Stimulated activated CD8-positive, alpha-beta memory T cell treated with anti-CD3 and anti-CD28 coated beads, Interleukin-12 subunit alpha, Interleukin-12 subunit beta, amount 100 ng/mL, for 1 hour (primary cell): ENCODE measurements at places on chromosomes 13 and 19.

DNA sequence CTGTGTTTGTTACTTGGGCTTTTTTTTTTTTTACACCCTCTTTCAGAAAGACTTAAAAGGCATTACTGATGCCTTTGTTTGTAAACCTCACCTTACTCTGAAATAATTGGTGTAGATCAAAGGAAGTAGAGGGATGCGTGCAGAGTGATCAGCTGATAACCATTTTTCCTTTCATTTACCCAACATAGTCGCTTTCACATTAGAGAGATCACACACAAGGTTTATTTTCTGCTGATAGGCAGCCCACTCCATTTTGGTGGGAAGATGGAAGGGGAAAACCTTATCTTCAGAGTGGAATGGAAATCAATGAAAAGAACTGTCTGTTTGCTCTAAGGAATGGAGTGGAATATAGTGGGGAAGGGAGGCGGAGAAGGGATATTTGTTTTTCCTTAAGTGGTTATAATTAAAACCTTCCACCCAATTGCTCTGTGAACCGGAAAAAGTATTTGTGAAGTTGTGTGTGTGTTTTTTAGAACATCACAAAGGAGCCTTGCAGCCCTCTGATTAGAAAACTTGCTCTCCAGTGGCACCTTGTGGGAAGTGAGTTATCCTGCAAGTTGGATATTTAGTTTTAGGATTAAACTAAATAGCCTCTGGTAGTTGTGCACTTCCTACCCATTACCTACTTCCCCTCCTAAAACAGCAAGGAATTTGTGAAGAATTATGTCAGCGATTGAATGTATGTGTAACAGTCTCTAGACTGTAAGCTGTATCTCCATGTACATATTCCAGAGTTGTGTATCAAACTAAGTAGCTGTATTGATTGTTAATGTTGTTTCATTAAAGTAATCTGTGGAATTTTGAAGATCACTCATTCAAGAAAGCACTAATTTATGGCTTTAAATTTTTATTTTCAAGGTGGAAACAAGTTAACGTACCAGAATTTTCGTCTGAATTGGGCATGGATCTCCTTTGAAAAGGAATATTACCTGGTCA, 76.8 kb downstream of the FREM2 start:
- no peak for DNase-seq

DNA sequence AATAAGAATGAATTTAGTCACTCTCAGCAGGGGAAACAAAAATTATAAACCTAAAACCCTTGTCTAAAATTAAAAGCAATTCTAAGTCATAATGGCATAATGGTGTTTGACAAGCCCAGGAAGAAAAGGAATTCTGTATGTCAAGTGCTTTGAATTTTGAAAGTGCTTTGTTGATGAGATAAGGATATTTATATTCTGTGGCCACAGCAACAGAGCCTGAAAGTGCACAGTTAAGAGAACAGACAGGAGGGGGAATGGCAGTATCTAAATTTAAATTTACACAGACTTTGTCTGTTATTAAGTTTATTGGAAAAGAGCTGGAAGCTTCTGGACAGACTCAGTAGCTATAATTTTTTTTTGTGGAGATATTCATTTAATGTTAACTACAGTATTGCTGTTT, 69.8 kb downstream of the OLFM4 start:
- DNase-seq: no peak

DNA sequence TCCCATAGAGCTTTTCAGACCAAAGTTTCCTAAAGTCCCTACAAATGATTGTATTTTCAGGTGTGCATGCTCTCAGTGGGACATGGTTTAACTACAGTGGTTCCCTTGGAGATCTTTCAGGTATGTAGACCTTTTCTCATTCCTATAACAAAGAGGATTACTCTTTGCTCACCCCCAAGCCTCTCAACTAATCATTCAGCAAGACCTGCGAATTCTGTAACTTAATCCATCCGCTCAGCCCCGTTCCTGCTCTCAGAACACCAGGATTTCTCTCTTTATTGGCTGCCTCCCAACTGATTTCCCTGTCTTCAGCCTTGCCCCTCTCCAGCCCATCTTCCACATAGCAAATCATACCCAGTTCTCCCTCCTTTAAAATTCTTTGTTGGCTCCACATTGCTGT, 253.6 kb downstream of the MTUS2 start:
- DNase-seq: no peak

- no peak for DNase-seq
Measured at GRCh38 chr13:89806594-89806993, 1540.9 kb upstream of the MIR17HG start.

- DNase-seq: no peak
Measured at GRCh38 chr19:45097450-45097775, 4.4 kb downstream of the PPP1R37 start.

DNA sequence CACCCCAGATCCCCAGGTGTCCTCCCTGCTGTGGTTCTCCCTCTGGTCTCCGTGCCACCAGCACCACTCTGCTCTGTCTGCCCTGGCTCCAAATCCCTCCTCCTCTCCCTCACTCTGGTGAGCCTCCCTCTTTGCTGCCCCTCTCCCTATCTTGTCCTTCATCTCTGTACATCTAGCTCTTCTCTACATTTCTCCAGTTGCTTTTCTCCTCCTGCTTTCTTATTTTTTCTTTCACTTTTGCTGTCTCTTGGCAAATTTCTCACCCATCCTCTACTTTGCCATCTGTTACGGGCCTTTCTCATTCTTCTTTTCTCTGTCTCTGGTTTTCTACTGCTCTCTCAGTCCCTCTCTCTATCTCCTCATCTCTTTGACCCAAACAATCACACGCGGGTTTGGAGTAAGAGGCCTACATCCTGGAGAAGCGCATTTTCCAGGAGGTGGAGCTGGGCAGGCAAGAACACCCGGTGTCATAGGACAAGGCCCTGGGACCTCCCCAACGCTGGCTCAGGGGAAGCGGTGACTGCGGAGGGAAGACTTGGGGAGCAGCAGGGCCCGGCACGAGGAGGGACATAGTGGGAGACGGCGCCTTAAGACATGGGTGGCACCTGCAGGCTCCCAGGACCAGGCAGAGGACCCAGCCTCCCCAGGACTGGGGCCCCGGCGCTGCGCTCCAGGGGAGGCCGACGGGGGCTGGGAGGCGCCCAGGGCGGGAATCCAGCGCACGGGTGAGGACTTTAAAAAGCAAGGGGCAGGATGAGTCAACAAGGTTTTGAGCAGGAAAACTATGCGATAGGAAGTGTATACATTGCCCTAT, 9.9 kb downstream of the ZNF611 start:
- DNase-seq: no peak

GRCh38 chr19:44648631-44649251, 5.0 kb downstream of the PVR start:
- DNase-seq: no peak

DNA sequence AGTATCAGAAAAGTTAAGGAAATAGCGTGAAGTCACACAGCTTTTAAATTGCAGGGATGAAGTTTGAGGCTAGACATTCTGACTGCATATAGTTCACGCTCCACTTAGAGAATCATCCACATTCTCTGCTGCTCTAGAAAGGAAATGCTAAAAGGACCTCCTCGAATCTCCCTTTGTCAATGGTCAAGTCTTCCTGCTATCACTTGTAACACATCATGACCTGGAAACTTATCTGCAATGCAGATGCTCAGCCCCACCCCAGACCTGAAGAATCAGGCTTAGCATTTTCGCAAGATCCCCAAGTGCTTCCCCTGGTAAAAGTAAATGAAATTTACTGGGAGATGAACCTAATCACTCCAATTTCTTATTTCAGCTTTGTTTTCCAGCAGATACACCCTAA, 372.1 kb downstream of the LIG4 start:
- no peak for DNase-seq

DNA sequence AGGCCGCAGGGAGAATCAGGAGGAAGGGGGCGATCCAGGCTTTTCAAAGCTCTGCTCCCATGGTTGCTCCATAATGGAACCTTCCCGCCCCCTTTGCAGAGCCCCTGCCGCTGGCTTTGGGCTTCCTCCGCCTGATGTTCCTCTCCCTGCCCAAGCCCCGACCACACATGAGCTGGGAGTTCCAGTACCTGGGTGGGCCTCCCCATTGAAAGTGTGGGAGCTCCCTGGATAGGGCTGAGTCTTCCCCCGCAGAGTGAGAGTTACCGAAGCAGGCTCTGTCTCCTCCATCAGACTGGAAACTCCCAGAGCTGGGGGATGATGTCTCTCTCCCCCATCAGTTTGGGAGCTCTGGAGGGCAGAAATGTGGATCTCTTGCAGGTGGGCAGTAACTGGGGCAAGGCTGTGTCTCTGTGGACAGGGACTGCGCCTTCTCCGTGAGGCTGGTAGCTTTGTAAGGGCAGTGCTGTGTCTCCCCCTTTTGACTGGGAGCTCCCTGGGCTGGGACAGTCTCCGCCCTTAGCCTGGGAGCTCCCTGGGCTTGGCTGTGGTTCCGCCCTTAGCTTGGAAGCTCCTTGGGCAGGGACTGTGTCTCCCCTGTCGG, 722 bp downstream of the DCAF15 start:
- no peak for DNase-seq

- no peak for DNase-seq
Measured at GRCh38 chr13:89755729-89756492, 1591.6 kb upstream of the MIR17HG start.

- DNase-seq: no peak
Measured at GRCh38 chr13:71879129-71879535, 12.1 kb upstream of the DACH1 start.

DNA sequence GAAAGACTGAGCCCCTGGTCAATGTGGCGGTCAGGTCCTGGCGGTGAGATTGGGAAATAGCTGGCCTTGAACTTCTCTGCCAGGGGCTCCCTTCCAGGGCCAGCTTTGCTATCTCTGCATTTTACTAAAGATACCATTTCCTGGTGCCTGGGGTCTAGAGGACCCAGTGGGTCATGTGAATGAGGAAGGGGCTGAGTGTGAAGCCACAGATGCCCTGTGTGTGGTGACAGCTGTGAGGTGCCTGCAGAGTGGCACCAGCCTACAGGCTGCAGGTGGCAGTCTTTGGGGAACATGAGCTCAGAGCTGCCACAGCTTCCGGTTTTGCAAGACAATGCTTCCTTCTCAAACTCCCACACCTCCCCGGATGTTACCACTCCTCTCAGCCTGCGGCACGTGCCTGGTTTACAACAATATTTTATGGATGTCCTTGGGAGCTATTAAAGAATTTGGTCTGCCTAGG, 5.2 kb upstream of the MLNR start:
- no peak for DNase-seq

- no peak for DNase-seq
Measured at GRCh38 chr19:29476528-29476927, 49.3 kb upstream of the VSTM2B start.

DNA sequence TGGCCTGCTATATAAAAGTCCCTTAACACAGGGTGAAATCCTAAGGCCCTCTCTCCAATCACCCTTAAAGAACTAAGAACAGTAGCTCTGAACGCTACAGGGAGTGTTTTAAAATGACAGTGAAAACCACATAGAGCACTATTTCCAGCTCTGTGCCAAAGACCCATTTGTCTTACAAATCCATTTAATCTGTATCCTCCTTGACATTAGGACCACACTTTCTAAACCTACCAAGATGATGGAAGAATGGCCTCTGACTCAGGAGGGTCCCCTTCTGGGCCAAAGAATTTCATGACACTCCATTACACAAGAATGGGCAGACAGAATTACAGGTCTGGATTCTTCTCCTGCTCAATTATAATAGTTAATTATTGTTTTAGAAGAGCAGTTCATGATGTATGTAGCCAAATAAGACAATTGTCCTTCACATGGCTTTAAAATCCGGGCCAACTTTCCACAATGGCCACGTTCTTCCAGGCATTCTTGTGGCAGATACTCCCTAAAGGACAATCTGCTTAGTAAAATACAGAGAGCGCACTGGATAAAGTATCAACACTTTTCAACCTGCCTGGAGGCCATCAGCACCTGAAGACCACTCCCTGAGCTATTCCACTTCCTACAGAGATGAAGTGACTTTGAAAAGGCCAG, 61.0 kb downstream of the STK24 start:
- DNase-seq: no peak

DNA sequence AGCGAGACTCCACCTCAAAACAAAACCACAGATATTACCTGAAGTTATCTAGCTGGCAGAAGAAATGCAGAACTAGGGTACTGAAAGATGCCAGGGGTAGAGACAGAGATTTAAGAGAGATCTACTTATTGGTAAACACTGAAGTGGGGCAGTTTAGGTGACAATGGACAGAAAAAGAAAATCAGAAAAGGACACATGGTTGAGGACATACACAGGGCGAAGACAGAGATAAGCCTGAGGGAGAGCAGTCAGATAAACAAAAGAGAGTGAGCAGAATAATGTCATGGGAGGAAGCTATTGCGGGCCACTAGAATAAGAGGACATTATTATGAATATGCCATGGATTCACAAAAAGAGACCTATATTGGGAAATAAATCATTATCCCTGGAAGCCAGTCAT, 3.3 kb downstream of the NEK5 start:
- DNase-seq: no peak
